ENCODE measurements at places on chromosomes 1 and 21. TPM values are rescaled to one million over a fixed set of nuclear protein-coding genes. Genes with fewer than 3 reads are reported as not detected.

GRCh38 chr1:147895123-147895522 is 7.5 kb upstream of the GJA8 start:
- H3K4me1 ChIP-seq, result no peaks in the 10 kb centered on the region
- H3K27ac ChIP-seq, result no peak overlapping the region
- no peaks in the 10 kb centered on the region for H3K27me3 ChIP-seq
- no peaks in the 10 kb centered on the region for H3K36me3 ChIP-seq

The LRRC8C gene
- total RNA-seq, result 12.6 TPM

DNA sequence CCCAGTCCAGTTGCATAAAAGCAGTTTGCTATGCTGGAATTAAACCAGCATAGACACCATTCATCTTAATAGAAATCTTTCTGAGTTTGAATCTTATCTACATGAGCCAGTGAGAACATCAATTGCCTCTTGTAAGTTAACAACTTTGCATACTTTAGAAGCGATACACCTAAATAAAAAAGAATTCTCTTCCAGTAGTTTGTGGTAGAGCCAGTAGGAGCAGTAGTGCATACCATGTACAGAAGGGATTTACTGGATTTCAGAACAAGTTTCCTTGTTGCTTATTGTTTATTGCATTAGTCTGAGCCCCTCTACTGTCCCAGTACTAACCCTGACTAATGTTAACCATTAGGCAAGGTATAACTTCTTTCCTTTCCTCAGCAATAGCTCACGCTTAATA is 313.1 kb downstream of the TGFB2 start:
- no peaks in the 10 kb centered on the region for H3K36me3 ChIP-seq
- H3K27me3 ChIP-seq, result no peaks in the 10 kb centered on the region
- no peak for DNase-seq
- H3K4me3 ChIP-seq, result no peak overlapping the region

- H3K27me3 ChIP-seq, result no peaks in the 10 kb centered on the region
- DNase-seq, result no peak
- no peak overlapping the region for H3K27ac ChIP-seq
- no peaks in the 10 kb centered on the region for H3K36me3 ChIP-seq
- H3K4me3 ChIP-seq, result no peak overlapping the region
- no peaks in the 10 kb centered on the region for H3K4me1 ChIP-seq
Observed at GRCh38 chr1:10779841-10780240, 16.6 kb downstream of the CASZ1 start.

DNA sequence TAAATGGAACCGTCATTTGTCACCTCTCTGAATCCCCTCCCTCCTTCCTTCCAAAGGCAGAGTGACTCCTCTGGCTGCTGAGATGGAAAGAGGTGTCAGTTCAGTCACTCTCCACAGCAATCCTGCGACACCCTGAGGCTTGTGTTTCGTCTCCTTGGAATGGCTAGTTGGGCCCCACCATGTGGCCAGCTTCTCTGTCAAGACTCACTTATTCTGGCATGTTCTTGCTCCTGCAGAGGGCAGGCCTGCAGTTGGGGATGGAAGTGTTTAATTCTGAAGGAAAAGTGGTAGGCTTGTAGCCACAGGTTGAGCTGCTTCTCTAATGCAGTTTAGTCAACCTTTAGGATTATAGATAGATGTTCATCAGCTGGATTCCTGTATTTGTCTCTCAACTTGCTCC is 149.6 kb downstream of the LMO4 start:
- H3K27ac ChIP-seq, result no peak overlapping the region
- H3K4me1 ChIP-seq, result no peaks in the 10 kb centered on the region
- no peak for DNase-seq
- H3K4me3 ChIP-seq, result no peak overlapping the region
- H3K36me3 ChIP-seq, result no peaks in the 10 kb centered on the region
- H3K27me3 ChIP-seq, result no peaks in the 10 kb centered on the region

The AUNIP gene
- not detected for total RNA-seq

GRCh38 chr1:42403880-42404400 is 23.3 kb downstream of the RIMKLA start:
- no peak overlapping the region for H3K27ac ChIP-seq
- peaks cover 4% of the 10 kb centered on the region for H3K27me3 ChIP-seq
- no peak for DNase-seq
- H3K36me3 ChIP-seq, result no peaks in the 10 kb centered on the region

The KCNJ9 gene
- not detected for total RNA-seq

GRCh38 chr1:245404527-245404926 is 249.7 kb downstream of the KIF26B start:
- H3K27ac ChIP-seq, result no peak overlapping the region
- no peaks in the 10 kb centered on the region for H3K27me3 ChIP-seq
- no peaks in the 10 kb centered on the region for H3K4me1 ChIP-seq
- no peak overlapping the region for H3K4me3 ChIP-seq
- no peak for DNase-seq

DNA sequence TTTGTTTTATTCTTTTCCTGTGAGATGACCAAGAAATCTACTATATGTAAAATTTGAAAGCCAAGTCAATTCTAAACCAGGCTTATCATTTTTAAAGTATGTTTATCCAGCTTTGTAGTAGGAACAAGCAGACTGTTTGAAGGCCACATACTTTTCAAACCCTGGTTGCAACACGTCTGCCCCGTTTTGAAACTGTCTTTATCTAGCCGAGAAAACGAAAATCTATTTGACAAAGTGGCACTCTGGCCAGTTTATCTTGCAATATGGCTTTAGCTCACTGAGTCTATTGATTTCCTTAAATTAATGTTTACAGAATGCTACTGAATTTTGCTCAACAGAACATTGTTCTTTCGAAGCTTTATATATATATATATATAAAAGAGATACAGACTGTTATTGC is 39.7 kb downstream of the PROX1 start:
- H3K27ac ChIP-seq, result no peak overlapping the region
- H3K27me3 ChIP-seq, result peaks cover 4% of the 10 kb centered on the region
- DNase-seq, result no peak
- H3K4me1 ChIP-seq, result no peaks in the 10 kb centered on the region
- H3K36me3 ChIP-seq, result no peaks in the 10 kb centered on the region

The TCHH gene
- total RNA-seq, result 0.20 TPM

DNA sequence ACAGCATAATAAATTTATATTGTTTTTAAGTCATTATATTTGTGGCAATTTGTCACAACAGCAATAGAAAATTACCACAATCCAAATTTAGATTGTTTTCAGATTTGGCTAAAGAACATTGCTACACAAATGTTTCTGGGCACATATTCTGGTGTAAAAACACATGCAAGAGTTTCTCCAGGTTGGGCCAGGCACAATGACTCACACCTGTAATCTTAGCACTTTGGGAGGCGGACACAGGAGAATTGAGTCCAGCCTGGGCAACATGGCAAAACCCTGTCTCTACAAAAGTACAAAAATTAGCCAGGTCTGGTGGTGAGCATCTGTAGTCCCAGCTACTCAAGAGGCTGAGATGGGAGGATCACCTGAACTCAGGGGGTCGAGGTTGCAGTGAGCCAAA is 8.4 kb downstream of the ERO1B start:
- H3K4me3 ChIP-seq, result no peak overlapping the region
- no peak for DNase-seq
- no peaks in the 10 kb centered on the region for H3K4me1 ChIP-seq
- H3K27ac ChIP-seq, result no peak overlapping the region
- peaks cover 2% of the 10 kb centered on the region for H3K36me3 ChIP-seq

The TMEM200B gene
- total RNA-seq, result 8.7 TPM

DNA sequence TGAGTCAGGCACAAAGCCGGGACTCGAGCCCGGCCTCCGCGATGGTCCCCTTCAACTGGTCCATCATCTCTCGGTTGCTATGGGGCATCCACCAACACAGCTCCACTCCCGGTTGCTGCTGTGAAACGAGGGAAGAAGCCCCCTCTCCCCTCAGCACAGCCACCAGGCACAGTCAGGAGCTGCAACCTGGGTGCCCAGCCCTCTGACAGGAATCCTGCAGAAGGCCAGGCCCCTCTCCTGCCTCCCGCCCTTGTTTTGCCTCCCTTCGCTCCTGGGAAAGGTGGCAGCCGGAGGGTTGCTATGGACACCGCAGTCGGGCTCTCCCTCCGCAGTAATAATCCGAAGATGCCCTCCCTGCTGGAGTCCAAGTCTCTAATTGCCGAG is 8.9 kb upstream of the KCNN3 start:
- no peaks in the 10 kb centered on the region for H3K27me3 ChIP-seq
- H3K4me1 ChIP-seq, result no peaks in the 10 kb centered on the region
- H3K4me3 ChIP-seq, result no peak overlapping the region
- no peak overlapping the region for H3K27ac ChIP-seq

GRCh38 chr1:58204284-58204683 is 342.2 kb downstream of the OMA1 start:
- no peak for DNase-seq
- no peaks in the 10 kb centered on the region for H3K36me3 ChIP-seq
- no peak overlapping the region for H3K4me3 ChIP-seq
- H3K4me1 ChIP-seq, result no peaks in the 10 kb centered on the region

The KRTAP7-1 gene
- total RNA-seq, result not detected

GRCh38 chr1:98260839-98261238 is 340.0 kb upstream of the DPYD start:
- DNase-seq, result no peak
- no peaks in the 10 kb centered on the region for H3K36me3 ChIP-seq
- H3K27ac ChIP-seq, result no peak overlapping the region
- no peaks in the 10 kb centered on the region for H3K27me3 ChIP-seq

DNA sequence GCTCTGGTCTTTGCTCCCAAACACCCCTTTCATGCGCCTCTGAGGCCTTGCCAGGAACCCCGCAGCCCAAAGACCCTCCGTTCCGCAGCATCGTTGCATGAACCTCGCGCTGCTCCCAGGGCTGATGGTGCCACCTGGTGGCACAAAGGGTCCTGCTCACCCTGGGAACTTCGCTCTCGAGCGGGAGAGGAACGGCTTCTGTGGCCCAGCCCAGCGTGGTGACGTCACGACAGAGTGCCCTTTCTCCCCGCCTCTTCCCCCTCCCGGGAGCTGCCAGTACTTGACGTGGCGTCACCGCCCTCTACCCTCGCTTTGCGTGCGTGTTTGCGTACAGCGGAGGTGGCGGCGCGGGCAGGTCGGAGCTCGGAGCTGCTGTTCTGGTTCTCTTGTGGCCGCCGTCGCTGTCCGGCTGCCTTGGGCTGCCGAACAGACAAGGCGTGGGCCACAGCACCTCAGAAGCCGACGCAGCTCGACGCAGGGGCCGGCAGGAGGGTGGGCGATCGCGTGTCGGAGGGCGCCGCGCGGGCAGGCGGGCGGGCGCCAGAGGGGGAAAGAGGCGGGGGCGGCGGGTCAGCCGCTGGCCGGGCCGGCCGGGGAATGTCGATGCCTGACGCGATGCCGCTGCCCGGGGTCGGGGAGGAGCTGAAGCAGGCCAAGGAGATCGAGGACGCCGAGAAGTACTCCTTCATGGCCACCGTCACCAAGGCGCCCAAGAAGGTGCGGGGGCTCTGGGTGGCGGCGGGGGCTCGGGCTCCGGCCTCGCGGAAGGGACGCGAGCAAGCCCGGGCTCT is at the start of gene AHCYL1:
Gene AHCYL1, plus strand, starts transcription at position 310 of the 791 bp plus-strand sequence. Its CDS starts 288 bp downstream, at position 598.
- no peaks in the 10 kb centered on the region for H3K36me3 ChIP-seq
- peak; percentile 100 for DNase-seq
- H3K27me3 ChIP-seq, result no peaks in the 10 kb centered on the region

The RHCE gene
- total RNA-seq, result 0.58 TPM

The DMRTB1 gene
- total RNA-seq, result not detected

The TMCO4 gene
- total RNA-seq, result 24.3 TPM

DNA sequence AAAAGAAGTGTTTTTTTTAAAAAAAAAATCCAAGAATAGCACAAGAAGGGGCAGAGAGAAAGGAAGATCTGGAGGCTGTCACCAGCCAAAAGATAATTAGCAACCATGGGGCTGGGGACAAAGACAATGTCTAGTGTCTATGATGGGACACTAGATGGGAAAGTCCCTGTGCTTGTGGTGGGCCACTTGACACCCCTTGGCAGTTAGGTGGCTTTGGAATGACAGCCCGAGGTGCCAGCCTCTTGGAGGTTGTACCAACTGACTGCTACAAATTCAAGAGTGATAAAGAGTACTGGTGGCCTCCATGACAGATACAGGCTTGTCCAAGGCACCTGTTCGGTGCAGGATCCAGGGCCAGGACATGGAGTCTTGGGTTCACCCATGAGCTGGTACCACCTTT is 21.6 kb downstream of the ATP2B4 start:
- H3K4me1 ChIP-seq, result peaks cover 52% of the 10 kb centered on the region
- no peaks in the 10 kb centered on the region for H3K36me3 ChIP-seq
- H3K27me3 ChIP-seq, result no peaks in the 10 kb centered on the region
- no peak overlapping the region for H3K27ac ChIP-seq
- DNase-seq, result no peak

DNA sequence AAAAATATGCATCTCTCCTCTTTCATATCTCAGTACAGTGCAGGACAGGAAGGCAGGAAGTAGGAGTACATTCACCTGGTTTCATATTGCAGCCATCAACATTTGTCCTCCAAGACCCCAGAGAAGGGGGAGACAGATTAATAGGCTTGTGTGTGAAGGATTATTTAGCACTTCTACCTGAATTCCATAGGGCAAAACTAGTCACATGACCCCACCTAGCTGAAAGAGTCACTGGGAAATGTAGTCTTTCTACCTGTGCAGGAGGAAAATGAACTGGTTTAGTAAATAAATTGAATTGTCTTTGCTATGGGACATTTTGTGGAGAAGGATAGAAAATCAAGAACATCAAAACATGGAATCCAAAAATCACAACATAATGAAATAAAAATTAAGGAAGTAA is 13.9 kb upstream of the TRIM33 start:
- no peak overlapping the region for H3K4me3 ChIP-seq
- no peaks in the 10 kb centered on the region for H3K4me1 ChIP-seq
- H3K36me3 ChIP-seq, result no peaks in the 10 kb centered on the region
- no peak for DNase-seq

GRCh38 chr1:109509176-109510134 is at the start of gene AMIGO1:
Gene AMIGO1, minus strand, starts transcription at chr1:109509727. Its CDS starts 815 bp downstream, at chr1:109508912.
- DNase-seq, result peak; percentile 88
- H3K27me3 ChIP-seq, result no peaks in the 10 kb centered on the region
- peak within 1 kb of the TSS; percentile 68 for H3K4me3 ChIP-seq
- no peaks in the 10 kb centered on the region for H3K36me3 ChIP-seq
- H3K27ac ChIP-seq, result no peak within 1 kb of the TSS
- peaks cover 8% of the 10 kb centered on the region for H3K4me1 ChIP-seq

DNA sequence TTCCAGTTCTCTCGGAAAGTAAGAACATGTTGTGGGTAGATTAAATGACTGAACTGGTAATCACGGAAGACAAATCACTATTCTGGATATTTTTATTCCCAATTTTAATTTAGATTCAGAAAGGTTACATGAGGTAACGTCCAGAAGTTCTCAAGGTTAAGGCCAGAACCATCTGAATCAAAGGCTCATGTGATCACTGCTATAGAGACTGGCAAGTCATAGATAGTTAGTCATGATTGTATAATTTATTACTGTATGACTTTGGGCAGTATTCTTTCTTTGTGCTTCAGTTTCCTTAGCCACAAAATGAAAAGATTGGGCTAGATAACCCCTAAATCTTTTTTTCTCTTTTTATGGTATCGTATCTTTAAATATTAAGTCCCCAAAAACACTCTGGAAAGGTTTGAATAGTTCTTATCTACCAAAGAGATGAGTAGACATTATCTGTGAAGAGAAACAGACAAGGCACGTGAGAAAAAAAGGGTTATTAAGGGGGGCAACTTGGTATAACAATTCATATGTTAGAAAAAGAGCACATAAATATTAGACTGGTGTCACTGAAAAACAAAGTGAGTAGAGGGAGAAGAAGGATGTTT is 241.0 kb downstream of the PTPRC start:
- H3K4me1 ChIP-seq, result peaks cover 8% of the 10 kb centered on the region
- no peak for DNase-seq
- no peak overlapping the region for H3K27ac ChIP-seq
- H3K4me3 ChIP-seq, result no peak overlapping the region
- H3K27me3 ChIP-seq, result no peaks in the 10 kb centered on the region
- no peaks in the 10 kb centered on the region for H3K36me3 ChIP-seq

The PRAMEF4 gene
- total RNA-seq, result not detected

- no peaks in the 10 kb centered on the region for H3K36me3 ChIP-seq
- no peaks in the 10 kb centered on the region for H3K4me1 ChIP-seq
- H3K27ac ChIP-seq, result no peak overlapping the region
- no peaks in the 10 kb centered on the region for H3K27me3 ChIP-seq
- H3K4me3 ChIP-seq, result no peak overlapping the region
Observed at GRCh38 chr1:101748077-101748476, 248.6 kb downstream of the OLFM3 start.
